Activated CD4-positive, CD25-positive, alpha-beta regulatory T cell treated with anti-CD3 and anti-CD28 coated beads, Interleukin-2, amount 50 U/mL, for 24 hours (primary cell): ENCODE measurements at places on chromosomes 12 and 14.

- peak; percentile 63 for ATAC-seq
Observed at GRCh38 chr12:6745741-6746525, 7.0 kb downstream of the MLF2 start.

GRCh38 chr14:25833341-25834126 is 764.3 kb downstream of the NOVA1 start:
- ATAC-seq = no peak

GRCh38 chr12:127957001-127957660 is 309.8 kb upstream of the TMEM132C start:
- ATAC-seq = no peak

- no peak for ATAC-seq
Observed at GRCh38 chr14:24775950-24776349, 142.0 kb upstream of the GZMB start.

DNA sequence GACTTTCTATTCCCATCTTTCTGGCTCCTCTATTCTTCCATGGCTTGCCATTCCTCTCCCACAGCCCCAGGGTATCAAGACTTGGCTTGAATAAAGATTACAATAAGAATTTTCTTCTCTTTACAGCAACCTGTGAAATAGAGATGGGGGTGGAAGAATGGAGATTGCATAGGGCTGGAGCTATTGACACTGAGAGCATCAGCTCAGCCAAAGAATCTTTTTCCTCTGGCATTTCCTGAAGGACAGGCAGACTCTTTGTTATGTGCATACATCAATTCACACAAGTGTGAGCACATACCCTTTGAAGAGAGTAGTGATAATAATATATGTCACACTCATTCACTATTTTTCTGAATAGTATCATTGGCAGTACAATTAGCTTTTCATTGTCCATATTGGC is 4.7 kb downstream of the RNASE11 start:
- ATAC-seq = no peak

- ATAC-seq = no peak
Observed at GRCh38 chr12:28192125-28192524, 1.9 kb downstream of the CCDC91 start.

DNA sequence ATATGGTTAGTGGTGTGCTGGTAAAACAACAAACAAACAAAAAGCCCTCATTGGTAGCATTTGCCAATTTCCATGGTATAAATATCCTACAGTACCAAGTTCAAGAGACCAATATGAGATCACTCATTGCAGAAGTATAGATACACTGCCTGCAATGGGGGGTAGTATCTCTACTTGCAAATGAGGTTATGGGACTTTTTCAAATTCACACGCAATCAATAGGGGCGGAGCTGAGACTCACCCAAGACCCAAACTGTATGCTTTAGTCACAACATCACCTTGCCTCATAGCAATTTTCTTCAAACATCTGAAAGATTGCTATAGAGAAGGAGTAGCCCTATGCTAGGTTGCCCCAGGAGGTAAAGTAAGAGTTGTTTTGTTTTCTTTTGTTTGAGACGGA is 93.7 kb downstream of the VCPKMT start:
- ATAC-seq = peak; percentile 44

GRCh38 chr14:22384974-22385526 is 204.0 kb downstream of the DAD1 start:
- ATAC-seq = no peak

- no peak for ATAC-seq
Observed at GRCh38 chr14:62557416-62557815, 487.8 kb downstream of the KCNH5 start.

DNA sequence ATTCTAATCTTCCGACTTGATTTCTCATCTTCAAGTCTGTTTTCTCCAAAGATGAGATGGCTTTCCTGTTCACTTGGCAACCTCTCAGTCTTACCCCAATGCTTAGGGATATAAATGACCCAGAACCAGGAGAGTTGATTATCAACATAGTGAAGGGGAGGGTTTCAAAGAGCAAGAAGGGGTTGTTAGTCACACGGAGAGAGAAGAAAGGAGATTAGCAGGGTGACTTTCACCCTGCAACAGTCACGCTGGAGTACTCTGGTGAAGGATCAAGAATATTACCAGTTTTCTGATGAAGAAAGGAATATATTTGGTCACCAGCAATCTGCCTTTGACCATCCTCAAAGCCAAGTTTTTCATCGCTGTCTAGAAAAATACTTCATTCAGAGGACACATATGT is at the start of gene TMEM52B:
TMEM52B (plus strand) TSS at position 212 of the 400 bp plus-strand sequence. CDS start 543 bp downstream, outside the sequence.
- ATAC-seq = no peak

DNA sequence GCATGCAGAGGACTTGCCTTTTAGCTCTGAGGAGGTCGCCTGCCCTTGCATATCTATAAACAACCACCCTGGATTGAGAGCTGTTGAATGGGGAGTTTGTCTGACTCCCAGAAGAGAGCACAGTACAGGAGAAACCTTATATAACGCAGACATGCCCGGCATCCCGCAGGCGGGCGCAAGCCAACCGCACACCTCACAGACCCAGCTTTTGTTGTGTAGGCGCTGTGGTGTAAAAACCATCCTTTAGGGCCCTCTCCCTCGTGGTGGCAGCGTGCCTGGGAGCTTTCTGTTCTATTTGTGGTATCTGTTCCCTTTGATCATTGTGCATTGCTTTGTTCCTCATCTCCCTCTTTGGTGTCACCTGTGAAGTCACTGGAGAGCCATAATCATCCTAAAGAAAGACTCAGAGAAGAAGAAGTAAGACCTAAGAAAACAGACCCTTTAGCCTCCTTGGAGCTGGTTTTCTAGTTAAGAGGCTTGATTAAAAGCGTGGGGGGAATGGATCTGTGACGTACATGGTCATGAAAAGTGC is 77.7 kb downstream of the ETV6 start:
- ATAC-seq = peak; percentile 26

DNA sequence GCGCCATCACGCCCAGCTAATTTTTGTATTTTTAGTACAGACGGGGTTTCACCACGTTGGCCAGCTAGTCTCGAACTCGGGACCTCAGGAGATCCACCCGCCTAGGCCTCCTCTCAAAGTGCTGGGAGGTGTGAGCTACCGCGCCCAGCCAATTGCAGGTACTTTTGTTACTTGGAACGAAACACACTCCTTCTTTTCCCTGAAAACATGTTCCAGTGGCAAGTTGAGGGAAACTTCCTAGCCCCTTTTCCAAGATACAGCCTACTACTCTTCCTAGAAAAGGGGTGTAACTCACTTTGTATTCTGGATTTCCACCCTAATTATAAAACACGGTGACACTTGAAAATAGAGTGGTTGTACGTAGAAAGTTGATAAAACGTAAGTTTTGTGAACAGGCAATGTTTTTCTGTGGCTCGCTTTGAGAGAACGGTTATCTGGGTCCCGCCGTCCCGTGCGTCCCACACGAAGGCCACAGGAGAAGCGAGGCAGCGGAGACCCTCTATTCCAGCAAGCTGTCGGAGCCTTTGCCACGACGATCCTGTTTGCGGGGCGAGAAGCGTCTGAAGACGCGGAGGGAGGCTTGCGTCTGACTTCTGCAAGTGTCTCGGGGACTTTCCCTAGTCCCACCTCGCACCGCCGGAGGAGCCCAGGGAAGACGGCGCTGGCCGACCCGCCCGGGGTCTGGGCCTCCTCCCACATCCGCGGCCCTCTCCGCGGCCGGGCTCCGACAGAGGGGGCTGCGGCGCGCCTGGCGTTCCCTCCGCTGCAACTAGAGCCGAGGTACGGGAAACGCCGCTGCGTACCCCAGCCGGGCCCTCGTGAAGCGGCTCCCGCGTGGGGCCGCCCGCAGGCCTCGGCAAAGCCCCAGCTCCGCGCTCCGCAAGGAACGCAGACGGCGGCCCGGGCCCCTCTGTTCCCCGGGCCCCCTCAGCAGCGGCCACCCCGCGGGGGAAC is 745 bp downstream of the CDCA4 start:
- ATAC-seq = peak; percentile 23

GRCh38 chr14:89007906-89008305 is 183.5 kb downstream of the TTC8 start:
- peak; percentile 21 for ATAC-seq

GRCh38 chr14:49579841-49580240 is 6.3 kb downstream of the RPS29 start:
- ATAC-seq = no peak

- ATAC-seq = no peak
Observed at GRCh38 chr12:1131811-1132224, 140.8 kb downstream of the ERC1 start.

DNA sequence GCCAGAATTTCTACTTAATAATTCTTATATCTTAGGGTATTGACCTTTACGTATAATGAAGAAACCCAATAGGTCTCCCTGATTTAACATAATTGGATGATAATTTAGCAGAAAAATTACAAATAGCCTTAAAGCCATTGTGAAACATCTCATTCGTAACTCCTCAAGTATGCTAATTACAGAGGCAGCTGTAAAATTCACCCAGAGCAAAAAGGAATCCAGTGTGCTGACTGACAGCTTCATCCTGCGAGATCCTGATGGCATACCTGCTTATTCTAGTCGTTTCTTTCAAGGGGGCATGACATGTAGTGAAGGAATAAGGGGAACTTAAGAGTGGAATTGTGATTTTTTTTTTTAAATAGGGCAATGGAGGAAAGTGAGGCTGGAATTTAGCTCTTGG is 291.5 kb downstream of the FUT8 start:
- no peak for ATAC-seq

DNA sequence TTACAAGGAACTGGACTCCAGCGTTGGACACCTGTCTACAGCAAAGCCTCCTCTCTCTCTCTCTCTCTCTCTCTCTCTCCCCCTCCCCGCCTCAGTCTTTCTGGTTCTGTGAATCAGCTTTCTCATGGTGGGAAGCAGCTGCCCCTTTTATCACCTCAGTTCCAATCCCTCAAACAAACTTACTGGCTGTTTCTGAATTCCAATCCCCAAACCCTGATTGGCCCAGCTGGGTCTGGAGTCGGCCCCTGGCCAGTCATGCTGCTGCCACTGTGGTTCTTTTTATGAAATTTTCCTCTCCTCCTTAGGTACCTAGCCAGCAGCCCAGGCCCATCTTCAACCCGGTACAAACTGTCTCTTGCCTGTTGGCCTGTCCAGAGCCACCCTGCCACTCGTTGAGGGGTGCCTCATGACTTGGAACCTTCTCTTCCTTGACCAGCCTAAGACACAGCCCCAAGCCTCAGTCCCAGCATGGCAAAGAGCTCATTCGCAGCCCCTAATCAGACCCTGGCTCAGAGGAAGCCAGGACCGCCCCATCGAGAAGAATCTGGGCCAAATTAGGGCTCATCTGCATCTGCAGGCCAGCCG is 9.4 kb upstream of the MORN3 start:
- ATAC-seq = no peak

- peak; percentile 39 for ATAC-seq
Observed at GRCh38 chr12:28065889-28066630, 93.5 kb upstream of the PTHLH start.

DNA sequence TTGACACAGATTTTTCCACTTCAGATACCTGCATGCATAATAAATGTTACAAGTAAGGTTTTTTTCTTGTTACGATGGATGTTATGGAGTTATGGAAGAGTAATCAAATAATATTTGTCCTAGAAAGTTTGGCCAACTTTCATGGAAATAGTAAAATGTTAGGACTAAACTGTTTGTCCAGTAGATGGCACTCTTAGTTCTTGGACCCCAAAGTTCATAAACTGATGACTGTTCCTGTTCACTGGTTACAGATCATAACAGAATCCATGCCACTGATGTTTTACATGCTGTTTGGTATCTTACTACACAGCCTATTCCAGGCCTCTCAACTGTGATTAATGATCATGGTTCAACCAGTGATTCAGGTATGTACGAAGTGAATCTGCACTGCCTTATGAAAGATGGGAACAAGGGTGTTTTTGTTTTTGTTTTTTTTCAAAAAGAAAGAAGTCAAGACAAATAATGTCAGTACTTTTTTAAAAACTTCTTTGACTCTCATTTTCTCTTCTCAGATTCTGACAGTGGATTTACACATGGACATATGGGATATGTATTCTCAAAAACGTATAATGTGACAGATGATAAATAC is 48.8 kb upstream of the SLCO1C1 start:
- ATAC-seq = no peak

GRCh38 chr14:51855234-51855633 is 5.2 kb upstream of the GNG2 start:
- no peak for ATAC-seq

GRCh38 chr14:68948686-68949600 is 30.2 kb downstream of the ACTN1 start:
- no peak for ATAC-seq

DNA sequence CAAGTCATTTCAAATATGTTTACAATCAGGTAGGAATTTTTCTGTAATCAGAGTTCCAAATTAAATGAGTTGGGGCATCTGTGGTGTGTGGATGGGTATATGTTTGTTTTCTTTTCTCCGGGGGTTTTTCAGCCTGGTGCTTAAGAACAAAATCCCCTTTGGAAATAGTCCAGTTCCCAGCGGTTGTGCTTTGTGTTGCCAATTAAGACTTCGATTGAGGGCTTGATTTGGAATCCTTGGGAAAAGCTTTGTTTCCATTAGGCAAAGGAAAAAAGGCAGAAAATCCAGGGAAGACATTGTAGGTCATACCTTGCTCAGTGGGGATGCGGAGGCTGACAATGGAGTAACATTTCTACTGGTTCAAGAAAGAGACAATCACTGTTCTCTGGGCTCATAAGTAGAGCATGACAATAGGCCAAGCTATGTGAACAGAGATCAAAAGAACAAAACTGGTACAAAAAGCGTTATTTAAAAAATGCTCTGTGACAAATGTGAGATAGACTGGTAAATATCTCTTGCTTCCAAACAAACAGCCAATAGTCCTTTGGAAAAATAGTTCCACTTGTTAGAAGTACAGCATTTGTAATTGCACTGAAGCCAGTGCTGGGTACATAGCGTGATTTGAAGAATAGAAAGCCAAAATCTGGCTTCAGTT is 79.7 kb downstream of the EML1 start:
- no peak for ATAC-seq

DNA sequence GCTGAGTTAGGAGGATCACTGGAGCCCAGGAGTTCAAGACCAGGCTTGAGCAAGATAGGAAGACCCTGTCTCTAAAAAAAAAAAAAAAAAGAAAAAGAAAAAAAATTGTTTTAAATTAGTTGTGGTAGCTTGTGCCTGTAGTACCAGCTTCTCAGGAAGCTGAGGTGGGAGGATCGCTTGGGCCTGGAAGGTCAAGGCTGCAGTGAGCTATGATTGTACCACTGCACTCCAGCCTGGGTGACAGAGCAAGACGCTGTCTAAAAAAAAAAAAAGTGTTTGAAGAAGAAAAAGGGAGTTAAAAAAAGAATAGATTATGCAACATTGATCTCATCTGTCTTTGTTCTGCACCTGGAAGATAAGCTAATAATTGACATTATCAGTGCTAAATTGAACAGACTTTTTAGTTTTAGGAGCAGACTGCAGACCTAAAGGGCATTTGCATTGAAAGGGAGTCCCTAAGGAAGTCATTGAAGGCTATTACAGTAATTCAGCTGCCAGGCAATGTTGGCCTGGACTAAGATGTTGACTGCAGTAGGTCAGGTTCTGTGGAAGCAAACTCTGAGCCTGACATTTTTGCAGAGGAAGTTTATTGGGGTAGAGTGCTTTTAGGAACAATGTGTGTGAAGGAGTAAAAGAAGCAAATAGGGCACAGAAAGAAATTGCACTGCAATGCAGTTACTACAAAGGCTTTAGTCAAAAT is 215.8 kb downstream of the PCNX1 start:
- ATAC-seq = no peak

GRCh38 chr14:69719501-69719951 is 47.4 kb upstream of the SRSF5 start:
- ATAC-seq = no peak

- ATAC-seq = no peak
Observed at GRCh38 chr14:33070475-33070874, 131.8 kb downstream of the NPAS3 start.

- ATAC-seq = no peak
Observed at GRCh38 chr14:94342334-94342934, 19.3 kb upstream of the SERPINA6 start.

GRCh38 chr12:106651552-106651951 is 68.7 kb downstream of the RFX4 start:
- no peak for ATAC-seq
